ENCODE measurements at places on chromosomes 2 and 18.

GRCh38 chr2:192327576-192327975, 132.8 kb upstream of the TMEFF2 start:
- DNase-seq, result no peak

- DNase-seq, result peak; percentile 66
Measured at GRCh38 chr2:239288951-239289511, 111.8 kb downstream of the HDAC4 start.

GRCh38 chr2:54964271-54964670, 86.0 kb downstream of the RTN4 start:
- no peak for DNase-seq

- no peak for DNase-seq
Measured at GRCh38 chr2:39153312-39153711, 32.5 kb upstream of the SOS1 start.

DNA sequence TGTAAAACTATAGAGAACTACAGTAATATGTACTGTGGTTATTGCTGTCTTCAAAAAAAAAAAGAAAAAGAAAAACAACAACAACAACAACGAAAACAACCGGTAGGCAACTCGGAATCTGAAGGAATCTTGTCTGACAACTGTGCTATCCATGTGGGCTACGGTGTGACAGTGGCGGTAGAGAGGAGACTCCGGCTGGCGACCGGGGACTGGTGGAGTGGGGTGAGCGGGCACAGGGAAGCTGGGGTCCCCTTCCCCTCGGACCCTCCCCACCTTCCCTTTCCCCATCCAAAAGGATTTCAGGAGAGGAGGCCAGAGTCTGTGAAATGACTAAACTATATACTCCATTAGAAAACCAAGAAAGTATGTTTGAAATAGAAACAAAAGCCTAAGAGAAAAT, 22.9 kb downstream of the IGFBP5 start:
- no peak for DNase-seq

- DNase-seq, result no peak
Measured at GRCh38 chr2:221005338-221005737, 566.8 kb downstream of the EPHA4 start.

- no peak for DNase-seq
Measured at GRCh38 chr18:31585991-31586390, 5.7 kb upstream of the TTR start.

- DNase-seq, result peak; percentile 17
Measured at GRCh38 chr18:48539406-48540250, 797 bp downstream of the CTIF start.

DNA sequence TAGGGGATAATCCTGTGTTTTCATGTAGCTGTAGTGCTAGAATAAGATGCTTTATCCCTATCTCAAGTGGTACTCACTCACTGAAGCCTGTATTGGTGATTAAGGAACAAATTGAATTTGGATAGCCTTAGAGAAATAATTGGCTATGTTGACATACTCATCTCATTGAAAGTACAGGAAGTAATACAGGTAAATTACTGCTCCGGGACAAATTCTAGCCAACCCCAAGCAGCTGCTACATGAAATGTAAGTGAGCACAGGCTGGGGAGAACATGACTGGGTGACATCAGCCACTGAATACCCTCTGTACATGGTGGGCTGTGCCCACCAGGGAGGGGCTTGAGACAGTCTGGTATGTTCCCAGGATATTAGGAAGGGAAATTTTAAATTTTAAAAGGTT, 188.4 kb upstream of the RASGRP3 start:
- DNase-seq, result no peak

- DNase-seq, result no peak
Measured at GRCh38 chr2:150663143-150663542, 175.7 kb upstream of the RND3 start.

- DNase-seq, result no peak
Measured at GRCh38 chr2:72533765-72534164, 292.1 kb downstream of the EXOC6B start.

- no peak for DNase-seq
Measured at GRCh38 chr18:62781893-62782292, 66.6 kb downstream of the PHLPP1 start.

DNA sequence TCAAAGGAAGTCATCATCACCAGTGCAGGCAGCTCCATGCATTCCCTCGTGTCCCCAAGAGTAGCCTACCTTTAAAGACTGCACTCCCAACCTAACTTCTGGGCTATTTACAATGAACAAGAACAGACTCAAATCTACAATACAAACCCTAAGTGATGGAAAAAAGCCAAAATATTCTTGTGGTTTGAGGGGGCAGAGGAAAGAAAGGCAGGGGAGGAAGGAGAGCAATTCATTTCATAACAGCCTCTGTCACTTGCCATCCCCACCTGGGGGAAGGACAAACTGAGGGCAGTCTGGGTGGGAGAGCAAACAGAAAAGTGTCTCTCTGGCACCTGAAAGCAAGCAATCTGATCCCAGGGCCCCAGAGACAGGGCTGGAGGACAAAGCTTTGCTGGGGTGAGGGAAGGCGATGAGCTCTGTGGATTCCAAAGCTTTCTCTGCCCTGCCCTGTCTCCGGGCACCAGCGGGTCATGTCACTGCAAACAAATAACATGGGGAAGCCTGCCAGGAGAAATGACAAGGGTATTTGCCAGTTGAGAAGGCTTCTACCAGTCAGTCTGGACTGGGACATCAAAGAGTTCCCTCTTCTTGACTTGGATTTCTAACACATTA, 528.0 kb upstream of the TNP1 start:
- DNase-seq, result no peak

- DNase-seq, result no peak
Measured at GRCh38 chr2:28395334-28396061, 2.8 kb downstream of the FOSL2 start.

- DNase-seq, result no peak
Measured at GRCh38 chr2:100611079-100612029, 48.6 kb downstream of the PDCL3 start.

GRCh38 chr2:238388794-238389193, 37.9 kb upstream of the ASB1 start:
- DNase-seq, result no peak

GRCh38 chr2:2183176-2183575, 147.9 kb downstream of the MYT1L start:
- DNase-seq, result no peak

- no peak for DNase-seq
Measured at GRCh38 chr2:196036442-196036841, 32.2 kb downstream of the DNAH7 start.

GRCh38 chr2:29562896-29563295, 358.5 kb downstream of the ALK start:
- no peak for DNase-seq

DNA sequence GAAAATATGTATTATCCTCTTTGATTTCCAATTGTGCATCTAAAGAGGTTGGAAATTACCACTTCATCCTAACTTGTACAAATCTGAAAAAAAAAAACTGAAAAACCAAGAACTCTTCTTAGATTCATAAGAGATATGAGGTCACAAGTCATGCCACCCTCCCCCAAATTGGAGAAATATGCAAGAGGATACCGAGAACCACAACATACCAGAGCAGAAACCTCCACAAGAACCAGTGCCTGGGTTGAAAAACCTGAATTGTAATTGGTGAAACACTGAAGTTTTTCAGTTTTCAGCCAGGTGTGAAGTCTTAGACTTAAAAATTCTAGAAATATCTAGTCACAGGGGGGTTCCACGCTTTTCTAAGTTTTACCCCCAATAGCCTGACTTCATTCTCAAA, 1029.5 kb upstream of the LRRTM1 start:
- no peak for DNase-seq

DNA sequence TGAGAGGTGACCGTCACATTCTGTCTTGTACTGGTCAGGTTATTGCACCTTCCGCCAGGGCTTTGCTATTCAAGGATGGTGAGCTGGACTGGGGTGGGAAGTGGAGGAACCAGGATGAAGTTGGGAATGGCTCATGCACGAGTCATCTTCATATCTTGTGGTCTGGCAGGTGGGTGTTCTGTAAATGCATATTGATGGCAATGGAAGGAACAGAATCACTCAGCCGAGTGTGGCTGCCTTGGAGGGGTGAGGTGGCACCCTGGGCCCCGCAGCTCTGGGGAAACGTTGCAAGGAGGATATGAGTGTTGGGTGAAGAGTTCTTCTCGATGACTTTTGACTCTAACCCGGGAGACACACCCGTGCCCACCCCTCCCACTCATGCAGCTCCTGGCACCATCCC, 1.2 kb downstream of the NEU2 start:
- DNase-seq, result no peak

GRCh38 chr2:109636317-109636716, 22.2 kb downstream of the SOWAHC start:
- no peak for DNase-seq

DNA sequence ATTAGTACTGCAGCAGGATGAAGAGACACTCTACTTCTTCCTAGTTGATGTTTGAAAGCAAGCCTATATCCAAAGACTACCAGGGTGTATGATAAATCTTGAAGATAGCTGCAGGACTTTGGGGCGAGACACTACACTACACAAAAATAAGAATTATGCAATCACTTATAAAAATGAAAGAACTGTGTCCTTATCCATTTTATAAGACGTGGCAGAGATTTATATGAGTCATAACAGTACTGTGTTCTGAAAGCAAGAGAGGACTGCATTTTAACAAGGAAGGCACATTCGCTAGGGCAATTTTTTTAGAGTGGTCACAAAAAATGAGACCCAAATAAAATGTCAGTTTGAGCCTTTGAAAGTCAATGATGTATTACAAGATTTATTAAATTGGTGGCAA, 617.0 kb upstream of the LINC00305 start:
- DNase-seq, result no peak

DNA sequence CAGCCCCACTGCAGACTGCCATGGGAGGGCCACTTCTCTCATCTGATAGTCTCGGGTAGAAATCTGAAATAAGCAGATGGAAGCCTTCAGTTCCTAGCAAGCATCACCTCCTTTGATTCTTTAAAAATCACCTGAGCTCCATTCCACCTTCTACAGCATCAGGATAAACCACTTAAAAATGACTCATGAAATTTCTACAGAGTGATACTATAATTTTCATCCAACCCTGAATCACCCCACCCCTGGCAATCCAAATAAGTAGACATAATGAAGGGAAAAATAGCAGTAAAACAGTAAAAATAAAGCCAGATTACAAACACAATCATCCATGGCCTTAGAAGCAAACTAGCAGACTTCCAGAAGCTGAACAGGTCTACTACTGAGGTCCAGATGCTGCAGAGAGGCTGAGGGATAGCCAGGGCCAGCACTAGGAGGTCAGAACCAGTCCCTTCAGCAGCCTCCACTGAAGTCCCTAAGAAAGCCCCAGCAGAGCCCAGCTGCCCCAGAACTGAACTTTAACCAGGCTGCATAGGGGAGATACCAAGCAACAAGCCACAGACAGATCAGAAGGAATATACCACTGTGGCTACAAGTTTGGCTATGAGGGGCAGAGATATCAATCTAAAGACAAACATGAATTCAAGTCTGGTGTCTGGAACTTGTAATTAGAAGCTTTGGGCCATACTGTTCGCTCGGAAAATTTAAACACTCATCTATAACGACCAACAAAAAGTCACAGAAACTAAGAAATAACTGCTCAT, 54.7 kb upstream of the RNU4ATAC start:
- no peak for DNase-seq

GRCh38 chr18:5388896-5389295, 93.4 kb upstream of the ZBTB14 start:
- DNase-seq, result no peak

DNA sequence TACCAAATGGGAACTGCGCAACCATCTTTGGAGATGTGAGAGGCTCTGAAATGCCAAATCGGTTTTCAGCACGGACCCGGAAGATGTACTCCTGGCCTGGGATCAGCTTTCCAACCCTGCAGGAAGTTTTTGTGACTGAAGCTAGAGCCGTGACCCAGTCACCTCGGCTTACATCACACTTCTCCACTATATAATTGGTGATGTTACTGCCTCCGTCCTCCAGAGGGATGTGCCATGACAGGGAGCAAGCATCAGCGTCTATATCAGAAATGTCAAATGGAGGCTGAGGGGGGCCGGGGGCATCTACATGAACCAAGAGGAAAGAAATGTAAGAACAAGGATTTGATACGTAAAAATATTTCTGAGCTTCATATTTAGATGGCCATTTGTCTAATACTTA, 104.4 kb downstream of the PLEKHA3 start:
- DNase-seq, result no peak

- no peak for DNase-seq
Measured at GRCh38 chr2:12733846-12734245, 17.1 kb downstream of the TRIB2 start.

DNA sequence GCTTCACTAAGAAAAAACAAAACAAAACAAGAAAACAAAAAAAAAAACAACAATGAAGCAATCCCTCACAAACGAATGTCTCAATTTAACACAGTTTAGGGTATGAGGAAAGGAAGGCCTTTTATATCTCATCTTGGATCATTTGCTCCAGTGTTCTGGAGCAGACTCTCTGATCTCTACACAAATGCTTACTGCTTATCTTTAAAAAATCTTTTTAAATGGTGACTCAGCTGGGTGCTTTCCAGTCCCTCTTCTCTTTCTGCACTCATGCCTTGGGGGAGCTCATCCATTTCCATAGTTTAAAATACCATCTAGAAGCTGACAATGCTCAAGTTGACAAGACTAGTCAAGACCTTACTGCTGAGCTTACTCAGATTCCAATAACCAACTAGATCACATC, 56.2 kb downstream of the ETAA1 start:
- DNase-seq, result no peak

DNA sequence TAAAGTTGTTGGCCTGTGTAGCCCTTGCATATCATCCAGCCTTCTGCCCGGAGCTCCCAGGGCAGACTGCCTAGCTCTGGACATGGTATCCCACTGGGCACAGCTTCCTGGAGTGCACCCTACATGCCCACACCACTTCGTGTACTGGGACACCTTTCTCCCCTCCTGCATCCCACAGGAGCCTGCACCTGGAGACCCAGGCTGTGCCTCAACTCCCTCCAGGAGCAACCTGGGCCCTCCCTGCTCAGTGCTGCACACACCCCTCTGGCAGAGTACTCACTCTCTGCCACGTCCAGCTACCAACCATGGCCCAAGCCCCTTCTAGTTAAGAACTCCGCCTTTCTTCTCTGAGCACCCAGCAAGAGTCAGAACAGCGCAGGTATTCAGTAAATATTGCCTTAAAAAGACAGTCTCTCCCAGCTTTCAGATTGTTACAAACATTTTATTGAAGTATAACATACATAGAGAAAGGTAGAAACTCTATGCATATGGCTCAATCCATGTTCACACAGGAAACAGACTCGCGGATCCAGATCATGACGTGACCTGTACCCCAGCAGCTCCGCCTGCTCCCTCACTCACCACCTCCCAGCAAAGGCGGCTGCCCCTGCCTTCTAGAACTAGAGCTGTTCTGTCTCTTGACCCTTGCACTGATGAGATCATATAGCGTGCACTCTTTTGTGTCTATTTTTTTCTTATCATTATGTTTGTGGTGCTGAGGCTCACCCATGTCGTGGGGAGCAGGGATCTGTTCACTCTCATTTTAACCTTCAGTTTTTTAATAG, 98.4 kb upstream of the MYCN start:
- no peak for DNase-seq

- no peak for DNase-seq
Measured at GRCh38 chr18:39421276-39421675, 1855.7 kb upstream of the CELF4 start.
